ENCODE measurements at places on chromosomes 13 and 19.
A peak's percentile ranks its signal among the peaks of the same experiment; 100 is the strongest.

DNA sequence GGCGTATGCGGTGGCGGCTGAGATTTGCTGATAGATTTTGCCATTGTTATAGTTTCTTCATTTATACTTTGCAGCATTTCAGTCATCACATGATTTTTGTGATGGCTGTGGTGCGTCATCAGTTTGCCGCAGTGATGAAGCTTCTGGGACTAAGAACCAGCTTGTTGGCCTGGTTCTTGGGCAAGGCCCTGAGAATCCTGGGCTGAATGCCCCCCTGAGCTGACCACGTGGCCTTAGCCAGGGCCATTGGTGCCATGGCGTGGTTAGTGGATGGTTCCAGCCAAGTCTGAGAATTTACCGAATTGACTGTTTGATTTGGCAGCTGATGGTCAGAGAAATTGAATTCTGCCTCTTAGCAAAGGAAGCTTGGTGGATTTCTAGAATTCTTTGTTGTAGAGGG is 17.8 kb downstream of the GATAD2A start:
- no peak for DNase-seq

GRCh38 chr13:110806636-110807035 is 93.1 kb downstream of the ING1 start:
- DNase-seq = no peak

DNA sequence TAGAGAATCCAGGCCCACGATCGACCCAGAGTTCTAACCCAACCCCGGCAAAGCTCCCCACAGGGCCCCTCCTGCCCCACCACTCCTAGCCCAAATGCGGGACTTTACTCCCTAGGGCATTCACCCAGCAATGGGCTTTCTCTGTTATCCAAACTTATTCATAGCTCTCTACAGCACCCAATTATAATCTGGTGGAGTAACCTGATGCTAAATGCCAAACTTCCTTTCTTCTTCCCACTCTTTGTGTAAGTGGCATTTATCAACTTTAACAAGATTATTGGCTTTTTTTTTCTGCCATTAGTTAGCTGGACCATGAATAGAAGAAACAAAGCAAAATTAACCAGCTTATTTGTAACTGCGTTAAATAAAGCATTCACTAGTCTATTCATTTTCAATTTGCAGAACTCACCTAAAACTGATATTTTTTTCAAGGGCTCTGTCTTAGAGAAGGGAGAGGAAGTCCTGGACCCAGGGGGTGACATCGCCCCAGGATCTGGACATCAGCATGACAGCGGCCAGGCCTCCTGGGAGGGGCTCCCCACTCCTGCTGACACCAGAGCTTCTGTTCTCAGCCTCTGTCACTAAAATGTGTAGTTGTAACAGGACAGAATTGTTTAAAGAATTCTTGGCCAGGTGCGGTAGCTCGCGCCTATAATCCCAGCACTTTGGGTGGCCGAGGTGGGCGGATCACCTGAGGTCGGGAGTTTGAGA is 1.5 kb downstream of the FAM124A start:
- no peak for DNase-seq

GRCh38 chr13:37995092-37995491 is 125.5 kb upstream of the TRPC4 start:
- peak; percentile 11 for DNase-seq

DNA sequence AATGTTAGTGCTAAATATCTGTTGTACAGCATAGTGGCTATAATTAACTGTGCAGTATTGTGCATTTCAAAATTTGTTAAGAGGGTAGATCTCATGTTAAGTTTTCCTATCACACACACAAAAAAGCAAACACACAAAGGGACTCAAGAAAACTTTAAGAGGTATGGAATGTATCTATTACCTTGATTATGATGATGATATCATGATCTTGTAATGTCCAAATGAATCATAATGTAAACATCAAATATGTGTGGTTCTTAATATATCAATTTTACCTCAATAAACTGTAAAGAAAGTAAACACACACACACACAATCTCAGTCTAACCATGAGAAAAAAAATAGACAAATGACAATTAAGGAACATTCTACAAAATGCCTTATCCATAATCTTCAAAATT is 934.6 kb downstream of the SLITRK1 start:
- DNase-seq = no peak

- no peak for DNase-seq
These were observed 15.7 kb downstream of the TJP3 start for GRCh38 chr19:3723883-3724282.

DNA sequence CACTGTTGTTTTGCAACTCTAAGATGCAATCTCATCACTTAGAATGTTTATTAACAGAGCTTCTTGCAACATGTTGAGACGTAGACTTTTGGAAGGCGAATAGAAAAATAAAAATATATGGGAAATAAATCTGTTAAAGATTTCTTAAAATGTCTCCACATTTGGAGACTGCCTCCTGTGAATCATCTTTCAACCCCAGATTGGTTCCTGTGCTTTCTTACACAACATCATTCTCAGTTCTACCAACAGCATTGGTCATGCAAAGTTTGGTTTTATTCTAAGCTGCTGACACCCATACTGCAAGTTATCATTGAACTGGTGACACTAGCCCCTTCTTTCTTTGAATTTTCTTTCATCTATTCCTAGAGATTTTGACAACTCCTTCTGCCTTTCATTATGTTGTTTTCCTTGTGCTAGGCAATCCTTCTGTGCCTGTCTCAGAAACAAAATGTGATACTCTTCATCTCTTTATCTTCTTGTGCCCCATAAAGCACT is 1.6 kb upstream of the IGFL3 start:
- no peak for DNase-seq

DNA sequence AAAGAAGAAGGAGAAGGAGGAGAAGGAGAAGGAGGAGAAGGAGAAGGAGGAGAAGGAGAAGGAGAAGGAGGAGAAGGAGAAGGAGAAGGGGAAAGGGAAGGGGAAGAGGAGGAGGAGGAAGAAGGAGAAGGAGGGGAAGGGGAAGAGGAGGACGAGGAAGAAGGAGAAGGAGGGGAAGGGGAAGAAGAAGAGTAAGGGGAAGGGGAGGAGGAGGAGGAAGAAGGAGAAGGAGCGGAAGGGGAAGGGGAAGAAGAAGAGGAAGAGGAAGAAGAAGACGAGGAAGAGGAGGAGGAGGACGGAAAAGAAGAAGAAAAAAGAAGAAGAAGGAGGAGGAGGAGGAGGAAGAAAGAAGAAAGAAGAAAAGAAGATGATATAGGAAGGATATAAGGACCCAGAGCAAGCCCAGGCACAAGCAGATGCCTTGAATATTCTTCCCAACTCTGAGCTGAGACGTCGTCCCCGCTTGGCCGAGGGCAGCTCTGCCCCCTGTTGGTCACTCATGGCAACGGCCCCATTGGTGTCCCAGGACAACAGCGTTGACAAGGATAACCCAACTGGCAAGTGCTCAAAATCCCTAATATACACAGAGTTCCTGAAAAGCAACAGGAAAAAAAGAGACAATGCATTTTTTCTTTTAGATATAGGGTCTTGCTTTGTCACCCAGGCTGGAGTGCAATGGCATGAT is 30.6 kb upstream of the IGSF23 start:
- DNase-seq = peak; percentile 52

GRCh38 chr19:48283908-48284307 is 14.0 kb downstream of the ZNF114 start:
- peak; percentile 76 for DNase-seq

- no peak for DNase-seq
These were observed 1.1 kb upstream of the NEK3 start for GRCh38 chr13:52160506-52160905.

GRCh38 chr19:6717441-6717971 is 2.9 kb downstream of the C3 start:
- DNase-seq = no peak

GRCh38 chr13:72851678-72852014 is 69.7 kb downstream of the PIBF1 start:
- DNase-seq = no peak

- peak; percentile 65 for DNase-seq
These were observed 3.4 kb downstream of the BSG start for GRCh38 chr19:575527-576506.

DNA sequence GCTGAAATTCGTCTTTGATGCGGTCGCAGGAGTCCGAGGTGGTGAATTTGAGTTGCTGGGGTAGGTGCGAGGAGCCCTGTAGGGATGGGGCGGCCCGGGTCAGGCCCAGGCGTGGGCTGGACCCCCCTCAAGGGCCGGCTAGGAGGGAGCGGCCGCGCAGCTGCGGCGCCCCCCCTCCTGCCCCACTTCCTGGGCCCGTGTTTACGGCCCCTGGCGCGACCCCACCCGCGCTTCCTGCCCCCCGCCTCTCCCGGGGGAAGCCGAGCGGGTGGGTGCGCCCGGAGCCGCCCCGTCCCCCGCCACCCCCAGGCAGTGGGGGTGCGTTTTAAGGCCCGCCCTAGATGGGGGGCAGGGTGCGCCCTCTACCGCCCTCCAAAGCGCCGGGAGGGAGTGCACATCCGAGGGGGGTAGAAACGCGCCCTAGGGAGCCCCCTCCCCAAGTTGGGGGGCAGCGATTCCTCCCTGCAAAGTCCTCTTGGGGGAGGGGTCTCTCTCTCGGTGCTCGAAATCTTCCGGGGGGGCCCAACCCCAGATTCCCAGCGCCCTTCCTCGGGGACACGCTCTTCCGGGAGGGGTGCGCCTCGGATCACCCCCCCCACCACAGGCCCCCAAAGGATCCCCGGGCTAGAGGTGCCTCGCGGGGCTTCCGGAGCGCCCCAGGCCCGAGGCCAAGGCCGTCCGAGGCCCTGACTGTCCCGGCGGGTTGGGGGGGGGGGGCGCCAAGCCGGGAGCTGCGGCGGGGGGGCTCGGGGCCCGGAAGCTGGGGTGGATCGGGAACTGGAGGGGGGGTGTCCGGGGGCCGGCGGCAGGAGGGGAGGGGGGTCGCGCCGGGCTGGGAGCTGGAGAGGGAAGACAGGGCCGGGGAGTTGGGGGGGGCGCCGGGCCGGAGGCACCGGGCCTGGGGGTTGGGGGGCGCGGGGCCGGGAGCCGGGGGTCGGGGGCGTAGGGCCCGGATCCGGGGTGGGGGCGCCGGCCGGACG is 823 bp downstream of the TLE5 start:
- peak; percentile 65 for DNase-seq

- no peak for DNase-seq
These were observed 296.6 kb downstream of the RFC3 start for GRCh38 chr13:34114581-34114980.

- peak; percentile 85 for DNase-seq
These were observed at the start of gene USF2 for GRCh38 chr19:35268536-35269437. TSS of gene USF2 (plus strand) at chr19:35268962. CDS start at chr19:35269102, 140 bp downstream.

DNA sequence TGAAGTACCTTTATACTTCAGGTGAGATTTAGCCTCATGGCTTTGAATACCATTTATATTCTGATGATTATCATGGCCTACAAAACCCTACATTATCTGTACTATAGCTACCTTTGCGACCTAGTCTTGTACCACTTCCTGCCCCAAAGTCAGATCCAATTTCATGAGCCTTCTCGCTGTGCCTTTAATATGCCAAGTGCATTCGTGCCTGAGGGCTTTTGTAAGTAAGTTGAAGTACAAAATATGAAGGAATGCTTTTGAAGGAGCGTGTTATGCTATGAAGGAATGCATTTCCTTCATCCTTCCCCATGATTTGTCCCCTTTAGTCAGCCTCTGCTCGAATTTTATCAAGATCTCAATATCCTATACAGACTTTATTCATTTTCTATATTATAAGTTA is 9.2 kb upstream of the RASL11A start:
- no peak for DNase-seq

DNA sequence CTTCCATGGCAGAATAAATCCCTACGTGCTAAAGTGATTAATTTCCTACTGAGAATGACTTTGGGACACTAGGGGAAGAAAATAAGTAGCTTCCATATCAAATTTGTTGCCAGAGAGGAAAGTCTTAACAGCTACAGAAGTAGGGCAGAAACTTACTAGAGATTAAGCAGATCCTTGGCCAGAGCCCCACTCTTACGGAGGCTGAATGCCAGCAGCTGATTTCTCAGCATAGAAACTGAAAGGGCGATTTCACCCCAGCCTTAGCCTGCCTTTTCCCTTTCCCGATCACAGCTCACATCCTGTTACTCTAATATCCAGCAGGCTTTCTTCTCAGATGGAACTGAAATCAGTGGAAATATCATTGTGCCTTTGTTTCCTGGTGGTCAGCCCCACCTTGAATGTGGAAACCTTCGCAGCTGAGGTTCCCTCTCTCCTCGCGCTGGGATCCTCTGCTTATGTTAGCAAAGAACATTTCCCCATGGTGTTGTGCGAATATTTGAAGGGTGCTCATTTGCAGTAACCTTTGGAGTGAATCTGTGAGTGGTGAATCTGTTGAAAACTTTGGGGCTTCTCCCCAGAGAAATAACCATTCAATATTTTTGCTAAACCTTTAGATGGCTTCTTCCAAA is 8.4 kb downstream of the FAM124A start:
- DNase-seq = peak; percentile 38

GRCh38 chr19:5679289-5680083 is 830 bp downstream of the MICOS13 start:
- DNase-seq = no peak

DNA sequence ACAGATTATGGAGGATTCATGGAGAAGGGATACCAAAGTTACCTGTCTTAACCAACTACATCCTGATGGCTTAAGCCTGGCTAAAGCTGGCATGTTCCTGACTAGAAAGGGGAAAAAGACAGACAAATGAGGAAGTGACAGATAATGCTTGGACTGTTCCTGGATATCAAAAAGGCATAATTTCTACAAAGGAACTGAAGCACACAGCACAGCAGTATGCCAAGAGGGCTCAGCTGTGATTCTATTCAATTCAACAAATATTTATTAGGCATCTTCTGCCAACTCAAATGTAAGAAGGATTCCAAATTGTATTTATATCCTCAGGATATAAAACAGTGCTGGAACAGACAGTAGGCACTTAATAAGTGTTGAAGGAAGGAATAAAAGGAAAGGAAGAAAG is 59.5 kb downstream of the KLF12 start:
- DNase-seq = no peak

- no peak for DNase-seq
These were observed 360.3 kb upstream of the ZNF507 start for GRCh38 chr19:31985001-31985605.

- DNase-seq = no peak
These were observed 70.3 kb downstream of the MAP4K1 start for GRCh38 chr19:38547421-38547820.

- DNase-seq = no peak
These were observed 2.7 kb downstream of the LILRB5 start for GRCh38 chr19:54254195-54254906.

GRCh38 chr13:98246538-98247172 is 69.6 kb upstream of the RNF113B start:
- DNase-seq = no peak

DNA sequence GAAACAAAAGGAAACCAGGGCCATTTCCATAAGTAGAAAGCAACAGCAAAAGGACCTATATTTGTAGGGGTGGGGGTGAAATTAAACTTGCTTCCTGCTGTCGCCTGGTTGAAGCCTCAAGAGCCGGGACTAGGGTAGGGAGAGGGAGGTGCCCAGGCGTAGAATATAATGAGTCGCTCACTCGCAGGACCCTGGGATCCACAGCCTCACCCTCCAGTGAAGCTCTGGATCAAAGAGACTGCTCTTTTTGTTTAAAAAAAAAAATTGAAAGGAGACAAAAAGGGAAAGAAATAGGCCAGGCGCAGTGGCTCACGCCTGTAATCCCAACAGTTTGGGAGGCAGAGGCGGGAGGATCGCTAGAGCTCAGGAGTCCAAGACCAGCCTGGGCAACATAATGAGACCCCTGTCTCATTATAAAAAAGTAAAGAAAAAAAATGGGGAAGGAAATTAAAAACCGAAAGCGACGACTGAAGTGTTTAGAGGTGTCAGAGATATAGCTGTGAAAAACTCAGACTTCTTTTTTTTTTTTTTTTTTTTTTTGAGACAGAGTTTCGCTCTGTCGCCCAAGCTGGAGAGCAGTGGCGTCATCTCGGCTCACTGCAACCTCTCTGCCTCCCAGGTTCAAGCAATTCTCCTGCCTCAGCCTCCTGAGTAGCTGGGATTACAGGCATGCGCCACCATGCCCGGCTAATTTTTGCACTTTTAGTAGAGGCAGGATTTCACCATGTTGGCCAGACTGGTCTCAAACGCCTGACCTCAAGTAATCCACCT is 10.9 kb upstream of the ADGRE5 start:
- no peak for DNase-seq

Measured in hepatic stellate cell (primary cell).